ENCODE measurements at places on chromosomes 2 and 18. TPM values are rescaled to one million over a fixed set of nuclear protein-coding genes. Genes with fewer than 3 reads are reported as not detected.

Gene ERFE
- not detected for total RNA-seq

Gene FAM110C
- total RNA-seq, result 0.84 TPM

Gene TSPYL6
- 0.21 TPM for total RNA-seq

Gene TXNL4A
- total RNA-seq, result 19.0 TPM

GRCh38 chr2:36859366-36859792 is 107.0 kb downstream of the STRN start:
- DNase-seq, result no peak

DNA sequence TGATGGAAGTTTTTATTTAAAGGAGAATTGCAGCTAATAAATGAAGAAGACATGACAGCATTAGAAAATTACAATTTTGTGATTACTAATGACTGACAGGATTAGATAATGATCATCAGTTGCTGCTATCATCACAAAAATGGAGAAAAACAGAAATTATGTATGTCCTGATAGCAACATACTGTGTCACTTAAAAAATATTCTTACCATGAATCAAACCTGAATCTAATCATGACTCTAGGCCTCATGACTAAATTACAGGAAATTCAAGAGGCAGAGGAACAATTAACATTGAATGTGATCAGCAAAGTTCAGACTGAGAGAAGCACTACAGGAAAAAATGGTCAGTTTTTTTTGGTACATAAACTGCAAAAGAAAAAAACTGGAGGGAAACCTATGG is 147.8 kb downstream of the PMAIP1 start:
- DNase-seq, result no peak

DNA sequence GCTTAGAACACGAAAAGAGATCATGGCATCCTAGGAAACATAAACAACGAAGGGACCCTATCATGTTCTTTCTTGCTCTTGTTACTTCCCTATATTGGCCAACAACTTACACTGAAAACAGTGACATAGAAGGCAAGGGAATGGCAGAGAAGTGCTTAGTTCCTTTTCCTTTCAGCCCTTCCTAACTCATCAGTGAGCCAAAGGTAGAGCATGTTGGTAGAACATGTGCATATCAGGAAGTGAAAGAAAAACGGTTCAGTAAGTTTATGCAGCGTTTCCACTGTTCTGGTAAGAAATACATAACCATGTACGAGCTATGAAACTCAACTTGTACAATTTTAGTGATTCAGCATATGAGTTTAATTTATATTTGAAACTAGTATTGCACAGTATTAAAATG is 21.7 kb downstream of the AKAIN1 start:
- DNase-seq, result no peak

DNA sequence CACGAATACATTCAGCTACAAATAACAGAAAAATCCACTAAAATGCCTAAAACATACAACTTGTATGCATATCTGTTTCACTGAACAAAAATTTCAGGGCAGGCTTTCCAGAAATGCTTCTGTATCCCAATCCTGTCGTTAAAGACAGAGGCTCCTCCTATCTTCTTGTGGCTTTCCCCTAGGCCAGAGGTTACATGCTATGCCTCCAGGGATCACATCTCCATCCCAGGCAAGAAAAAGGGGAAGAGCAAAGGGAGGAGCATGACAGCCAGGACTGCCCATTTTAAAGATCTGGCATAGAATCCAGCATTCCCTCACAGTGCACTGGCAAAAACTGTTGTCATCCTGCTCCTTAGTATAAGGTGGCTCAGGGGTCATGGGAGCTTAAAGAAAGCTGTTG is 268.7 kb upstream of the SETBP1 start:
- no peak for DNase-seq

DNA sequence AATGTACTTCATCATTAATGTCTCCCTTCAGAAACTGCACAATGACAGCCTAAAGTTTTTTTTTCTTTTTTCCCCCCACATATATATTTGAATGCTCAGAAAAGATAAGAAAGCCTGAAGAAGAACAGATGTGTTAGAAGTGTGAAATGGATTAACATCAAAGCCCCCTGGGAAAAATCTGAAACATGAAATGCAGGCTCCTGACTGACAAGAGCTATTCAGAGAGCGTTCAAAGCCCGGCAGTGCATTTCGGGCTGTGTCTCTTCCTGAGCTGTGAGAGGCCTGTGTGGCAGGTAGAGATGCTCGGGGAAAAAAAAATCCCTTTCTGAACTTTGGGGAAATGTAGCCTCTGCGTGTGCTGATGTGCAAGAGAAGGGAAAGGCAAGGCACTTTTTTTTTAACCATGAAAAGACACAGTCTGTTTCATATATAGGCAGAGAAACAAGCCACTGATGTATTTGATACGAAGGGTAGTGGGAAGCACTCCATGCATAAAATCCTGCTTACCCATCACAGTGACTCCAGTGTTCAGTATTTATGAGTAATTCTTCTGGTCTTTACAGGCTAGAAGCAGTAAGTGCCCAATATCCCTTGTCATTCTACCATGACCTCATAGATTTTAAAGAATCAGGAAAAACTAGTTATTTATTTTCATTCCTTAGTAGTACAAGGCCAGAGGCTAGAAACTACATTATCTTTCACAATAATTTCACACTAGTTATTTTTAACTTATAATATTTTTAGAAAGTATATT is 1574.2 kb upstream of the PIK3C3 start:
- DNase-seq, result no peak

DNA sequence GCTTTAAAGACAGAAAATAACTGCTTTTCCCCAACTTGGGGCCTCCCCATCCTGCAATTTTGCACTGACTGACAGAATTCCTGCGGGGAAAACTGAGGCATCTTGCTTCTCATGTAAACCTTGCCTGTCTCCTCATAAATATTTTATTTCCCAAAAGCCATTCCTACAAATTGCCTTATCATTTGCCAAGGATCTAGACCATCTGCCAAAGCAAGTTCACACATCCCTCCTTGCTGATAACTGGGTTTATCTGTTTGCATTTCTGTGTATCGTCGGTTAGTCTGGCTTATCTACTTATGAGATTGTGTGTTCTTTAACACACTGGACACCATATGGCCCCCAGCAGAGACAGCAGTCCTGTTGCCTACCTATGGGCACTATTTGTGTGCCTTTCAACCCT is 3.0 kb upstream of the CNGA3 start:
- no peak for DNase-seq

GRCh38 chr2:135532581-135532980 is 1.3 kb downstream of the R3HDM1 start:
- DNase-seq, result no peak

All from tibial nerve (tissue), 4 donors.